ENCODE measurements at places on chromosomes 2 and 18.

DNA sequence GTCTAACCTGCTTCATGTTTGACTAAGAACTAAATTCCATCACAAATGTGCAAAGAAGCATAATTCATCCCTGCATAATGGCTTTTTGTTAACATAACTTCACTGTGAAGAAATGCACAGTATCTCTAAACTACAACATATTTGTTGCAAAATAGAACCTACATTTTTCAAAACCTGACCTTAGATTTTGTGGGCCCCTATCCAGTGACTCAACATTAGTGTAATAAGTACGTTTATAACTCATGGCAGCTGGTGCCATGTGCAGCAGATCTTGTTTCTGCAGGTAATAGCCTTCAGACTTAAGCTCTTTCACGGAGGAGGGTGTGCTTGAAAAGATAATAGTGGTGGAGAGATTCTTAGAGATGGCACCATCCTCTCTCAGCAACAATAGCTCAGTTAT is 28.6 kb upstream of the VWC2L start:
- peak; percentile 47 for DNase-seq

DNA sequence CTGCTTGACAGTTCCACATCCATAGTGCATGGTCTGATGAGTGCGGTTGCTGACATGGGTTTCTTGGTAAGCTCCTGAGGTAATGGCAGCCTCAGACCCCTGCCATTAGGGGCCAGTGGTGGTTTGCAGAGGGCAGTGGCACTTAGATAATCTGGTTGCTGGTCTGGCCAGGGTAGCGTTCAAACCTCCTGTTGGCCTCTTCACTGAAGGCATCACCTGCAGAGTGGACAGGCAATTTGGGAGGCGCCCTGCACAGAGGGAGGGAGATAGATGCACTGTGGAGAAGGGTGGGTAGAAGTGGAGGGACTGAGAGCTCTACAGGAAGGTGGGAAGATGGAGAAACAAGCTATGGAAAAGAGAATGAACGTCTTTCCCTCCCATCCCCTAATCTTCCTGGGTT is 3.7 kb downstream of the HTRA2 start:
- DNase-seq, result no peak

- no peak for DNase-seq
These were observed 127.2 kb downstream of the FAM161A start for GRCh38 chr2:61726456-61727209.

DNA sequence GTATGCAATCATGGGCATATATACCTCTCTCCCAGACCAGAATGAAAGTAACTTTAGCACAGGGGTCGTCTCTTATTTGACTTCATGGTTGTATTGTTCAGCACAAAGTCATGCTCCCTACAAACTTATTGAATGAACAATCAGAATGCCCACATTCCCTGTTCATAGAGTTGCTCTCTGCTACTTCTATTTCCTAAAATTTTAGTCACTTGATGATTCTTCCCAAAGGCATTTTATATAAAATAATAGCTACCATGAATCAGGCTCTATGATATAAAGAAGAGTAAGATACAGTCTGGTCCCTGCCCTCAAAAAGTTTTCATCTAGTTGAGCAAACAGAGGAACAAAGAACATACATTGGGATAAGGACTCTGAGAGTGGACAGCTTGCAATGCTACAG is 162.2 kb downstream of the SLC39A10 start:
- DNase-seq, result no peak
